LHCN-M2 (cell line): ENCODE measurements at places on chromosomes 13 and 19. TPM values are rescaled to one million over a fixed set of nuclear protein-coding genes. Genes with fewer than 3 reads are reported as not detected.

CEACAM16 gene
- not detected in 2 replicates for total RNA-seq

TRPC4 gene
- 0.26 and 1.1 TPM in 2 replicates for total RNA-seq

C19orf33 gene
- 2.1 TPM in 1 of 2 replicates, not detected in the other for total RNA-seq

ZAR1L gene
- total RNA-seq = not detected in 2 replicates

ATP1A3 gene
- total RNA-seq = 0.19 and 0.40 TPM in 2 replicates

TLE6 gene
- total RNA-seq = 0.40 TPM in 1 of 2 replicates, not detected in the other

AMER2 gene
- not detected in 2 replicates for total RNA-seq

KIR2DL4 gene
- not detected in 2 replicates for total RNA-seq

KLHL1 gene
- total RNA-seq = not detected in 2 replicates

CELF5 gene
- not detected in 2 replicates for total RNA-seq

RASGRP4 gene
- total RNA-seq = not detected in 2 replicates

CD33 gene
- 0.11 and 1.3 TPM in 2 replicates for total RNA-seq

CD37 gene
- not detected in 2 replicates for total RNA-seq

CACNA1A gene
- 0.26 and 0.86 TPM in 2 replicates for total RNA-seq

ZNF468 gene
- 24.2 and 25.8 TPM in 2 replicates for total RNA-seq

HSPB6 gene
- total RNA-seq = 0.29 TPM in 1 of 2 replicates, not detected in the other

PTPRS gene
- 53.2 and 63.0 TPM in 2 replicates for total RNA-seq

LENG9 gene
- total RNA-seq = 3.8 and 8.2 TPM in 2 replicates

SUGP1 gene
- 38.7 and 45.8 TPM in 2 replicates for total RNA-seq

RNF225 gene
- 0.29 TPM in 1 of 2 replicates, not detected in the other for total RNA-seq
